AG08395 (cell line): ENCODE measurements at places on chromosomes 3 and 15.

GRCh38 chr15:64651601-64652191, 123.7 kb downstream of the RBPMS2 start:
- DNase-seq = no peak

- DNase-seq = peak; percentile 14
These were observed 103.7 kb downstream of the RPLP1 start for GRCh38 chr15:69556344-69556743.

DNA sequence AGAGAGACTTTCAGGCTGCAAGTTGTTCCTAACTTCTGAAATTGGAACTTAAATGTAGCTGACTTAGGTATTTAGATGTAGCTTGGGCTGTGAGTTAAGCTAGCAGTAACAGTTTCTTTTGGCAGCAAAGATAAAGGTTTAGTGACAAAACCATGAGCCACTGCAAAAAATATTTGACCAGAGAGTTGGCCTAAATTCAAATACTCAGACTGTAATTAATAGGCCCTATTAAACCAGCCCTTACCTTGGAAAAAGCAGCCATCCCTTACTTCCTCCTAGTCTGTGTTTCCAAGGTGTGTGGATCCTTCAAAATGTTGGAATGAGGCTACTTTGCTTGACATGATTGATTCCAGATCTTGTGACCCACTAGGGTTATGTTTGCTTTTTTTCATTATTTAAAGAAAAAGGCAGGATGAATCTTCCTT, 8.2 kb downstream of the TPM1 start:
- DNase-seq = no peak

- DNase-seq = peak; percentile 26
These were observed 818.8 kb upstream of the LMCD1 start for GRCh38 chr3:7682822-7683229.

GRCh38 chr15:63048776-63049665, 6.5 kb downstream of the TPM1 start:
- DNase-seq = no peak

DNA sequence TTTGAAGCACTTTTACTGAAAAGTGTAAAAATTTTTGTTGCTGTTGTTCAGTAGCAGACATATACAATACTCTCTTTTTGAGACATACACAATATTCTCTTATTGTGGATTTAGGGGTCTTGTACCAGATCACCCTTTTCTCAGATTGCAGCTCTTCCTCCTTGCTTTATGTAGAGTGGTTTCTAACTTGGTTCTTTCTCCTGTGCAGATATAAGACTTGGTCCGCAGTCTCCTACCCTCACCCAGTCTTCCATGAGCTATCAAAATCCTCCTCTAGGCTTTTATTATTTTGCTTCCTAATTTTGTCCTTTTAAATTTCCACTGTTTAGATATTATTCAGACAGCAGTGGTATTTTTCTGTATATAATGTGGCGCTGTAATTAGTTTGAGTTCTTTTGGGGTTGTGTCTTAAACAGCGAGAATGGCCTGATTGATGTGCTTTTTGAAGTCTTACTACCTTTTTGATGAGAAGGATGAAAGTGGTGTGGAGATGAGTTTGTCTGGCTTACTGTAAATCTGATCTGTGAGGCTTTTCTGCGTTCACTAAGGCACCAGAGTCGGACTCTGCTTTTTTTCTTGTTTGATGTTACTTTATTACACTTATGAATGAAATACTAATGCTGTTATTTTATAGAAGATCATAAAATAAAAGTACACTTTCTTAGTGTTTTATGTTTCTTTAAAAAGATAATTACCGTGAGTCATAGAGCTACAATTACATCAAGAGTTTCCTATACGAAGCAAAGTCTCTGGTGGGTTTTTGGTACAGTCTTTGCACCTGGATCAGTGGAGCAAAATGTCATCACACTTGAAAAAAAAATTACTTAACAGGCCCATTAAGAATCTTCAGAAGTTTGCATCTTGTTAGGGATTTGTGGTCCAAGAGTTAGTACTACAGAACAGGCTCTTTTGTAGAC, 27.8 kb downstream of the FNDC3B start:
- DNase-seq = no peak

DNA sequence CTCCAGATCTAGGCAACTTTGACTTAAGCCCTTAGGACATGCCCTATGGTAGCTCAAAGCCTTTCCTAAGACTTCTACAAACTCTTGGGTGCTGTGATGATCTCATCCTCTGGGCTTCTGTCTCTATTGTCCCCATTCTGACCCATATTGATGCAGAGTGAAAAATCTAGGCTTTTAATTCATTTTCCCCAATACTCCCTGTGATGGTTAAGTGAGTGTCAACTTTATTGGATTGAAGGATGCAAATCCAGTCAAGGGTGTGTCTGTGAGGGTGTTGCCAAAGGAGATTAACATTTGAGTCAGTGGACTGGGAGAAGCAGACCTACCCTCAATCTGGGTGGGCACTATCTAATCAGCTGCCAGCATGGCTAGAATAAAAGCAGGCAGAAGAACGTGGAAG, 97.3 kb upstream of the NUDT16 start:
- DNase-seq = no peak

DNA sequence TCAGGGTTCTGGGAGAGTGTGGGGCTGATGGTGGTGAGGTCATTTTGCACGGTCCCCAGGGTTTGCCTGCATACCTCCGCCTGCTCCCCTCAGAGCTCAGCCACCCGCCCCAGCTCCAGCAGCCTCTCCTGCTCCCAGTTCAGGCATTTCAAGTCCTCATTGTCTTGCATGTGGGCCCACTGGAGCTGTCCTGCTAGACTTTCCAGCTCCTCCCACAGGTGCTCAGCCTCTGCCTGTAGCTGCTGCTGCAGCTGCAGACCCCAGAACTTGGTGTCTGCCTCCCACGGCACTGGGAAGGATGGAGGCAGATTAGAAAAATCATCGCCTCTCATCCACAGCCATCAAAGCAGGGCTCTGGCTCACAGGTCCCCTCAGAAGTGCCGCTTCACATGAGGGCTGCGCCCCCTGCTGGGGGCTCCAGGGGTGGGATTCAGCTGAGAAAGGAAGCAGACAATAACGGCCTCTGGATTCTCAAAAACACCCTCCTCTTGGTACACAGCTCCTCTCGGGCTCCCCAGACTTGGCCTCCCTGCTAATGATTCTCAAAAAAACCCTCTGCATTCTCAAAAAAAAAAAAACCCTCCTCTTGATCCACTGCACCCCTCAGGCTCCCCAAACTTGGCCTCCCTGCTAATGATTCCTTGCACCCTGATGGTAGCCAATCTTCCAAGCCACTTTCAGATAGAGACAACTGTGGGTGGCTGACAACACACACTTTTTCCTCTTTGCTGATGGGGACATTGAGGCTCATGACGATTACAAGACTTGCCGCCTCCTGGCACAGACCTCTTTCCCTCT, 89.3 kb upstream of the C2CD4B start:
- DNase-seq = peak; percentile 64

GRCh38 chr3:13277196-13277813, 142.8 kb downstream of the NUP210 start:
- DNase-seq = no peak

DNA sequence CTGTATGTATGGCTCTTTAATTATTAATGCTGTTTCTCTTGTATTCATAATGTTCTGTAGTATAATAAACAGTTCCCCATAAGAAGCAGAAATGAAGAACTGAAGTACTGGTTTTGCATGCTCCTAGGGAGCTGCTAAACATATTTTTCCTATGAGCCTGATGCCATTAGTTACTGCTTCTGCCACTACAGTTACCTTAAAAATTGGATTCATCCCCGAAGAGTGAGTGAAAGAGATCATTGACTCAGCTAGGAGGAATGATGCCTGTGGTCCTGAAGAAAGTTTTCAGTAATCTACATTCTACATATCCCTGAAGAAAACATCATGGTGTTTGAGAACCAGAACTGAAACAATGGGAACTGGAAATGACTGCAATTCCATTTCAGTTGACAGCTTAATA, 37.1 kb upstream of the ST3GAL6 start:
- peak; percentile 19 for DNase-seq

- DNase-seq = no peak
These were observed 24.6 kb downstream of the HLTF start for GRCh38 chr3:149061776-149062175.

- DNase-seq = no peak
These were observed 17.7 kb upstream of the SLC6A1 start for GRCh38 chr3:10974746-10975375.

DNA sequence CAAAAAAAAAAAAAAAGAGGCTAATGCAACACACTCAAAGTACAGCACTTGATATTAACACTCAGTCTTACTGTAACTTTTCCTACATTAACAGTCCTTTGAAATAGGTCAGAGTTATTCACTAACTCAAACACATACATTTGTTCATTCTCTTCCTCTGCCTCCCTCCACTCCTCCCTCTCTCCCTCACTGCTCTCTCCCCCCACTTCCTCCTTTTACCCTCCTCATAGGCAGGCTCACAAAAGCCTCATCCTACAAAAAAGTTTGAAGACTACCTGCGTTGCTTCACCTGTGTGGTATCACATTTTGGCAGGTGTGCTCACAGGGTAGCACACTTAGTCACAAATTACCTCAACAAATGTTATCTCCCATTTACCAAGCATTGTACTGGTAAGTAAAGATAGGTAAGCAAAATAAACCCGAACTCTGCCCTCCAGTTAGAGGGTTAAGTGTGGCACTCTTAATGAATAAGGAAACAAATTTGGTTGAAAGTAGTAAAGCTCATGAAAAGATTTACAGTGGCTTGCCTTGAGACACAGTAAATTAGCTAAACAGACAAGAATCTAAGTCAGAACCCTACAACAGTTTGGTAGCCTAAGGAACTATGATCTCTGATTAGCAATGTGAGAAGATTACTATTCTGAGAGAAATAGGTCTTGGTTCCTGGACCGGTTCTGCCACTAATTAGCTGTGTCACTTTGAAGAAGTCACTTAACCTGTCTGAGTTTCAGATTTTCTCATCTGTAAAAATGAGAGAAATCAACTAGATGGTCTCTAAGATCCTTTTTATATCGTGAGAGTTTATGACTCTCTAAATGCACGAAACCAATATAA, 151.0 kb upstream of the MLF1 start:
- no peak for DNase-seq

DNA sequence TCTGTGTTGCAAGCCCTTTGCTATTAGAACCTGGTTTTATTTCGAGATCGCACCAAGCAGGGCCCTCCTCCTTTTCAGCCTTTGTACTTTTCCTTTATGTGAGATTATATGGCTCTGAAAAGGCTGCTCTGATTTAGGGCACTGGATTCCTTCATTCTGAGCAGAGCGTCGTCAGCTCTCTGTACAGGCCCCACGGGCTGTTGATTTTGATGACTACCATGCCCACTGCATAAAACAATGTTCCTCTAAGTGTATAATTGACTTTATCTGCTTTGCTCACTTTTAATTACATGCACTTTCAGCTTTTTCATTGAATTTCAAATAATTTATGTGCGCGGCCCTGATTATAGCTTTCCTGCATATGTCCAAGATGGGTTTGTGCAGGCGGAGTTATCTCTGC, 4.4 kb upstream of the PSMD6 start:
- DNase-seq = no peak

DNA sequence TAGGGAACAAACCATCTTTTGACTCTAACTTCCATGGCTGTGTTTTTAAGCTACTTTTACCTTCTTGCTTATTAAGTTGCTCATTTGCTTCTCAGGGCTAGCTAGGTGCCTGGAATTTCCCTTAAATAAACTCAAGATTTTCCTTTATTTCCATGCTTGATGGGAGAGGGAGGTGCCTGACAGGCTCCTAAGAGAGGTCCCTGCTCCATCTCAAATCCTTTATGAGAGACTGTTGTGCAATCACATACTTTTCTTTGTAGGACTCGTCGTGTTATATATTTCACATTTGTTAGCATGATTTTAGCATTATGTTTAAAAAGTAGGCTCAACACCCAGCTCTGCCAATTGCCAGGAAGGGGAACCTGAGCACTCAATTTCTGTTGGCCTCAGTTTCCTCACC, 95.7 kb downstream of the SAMMSON start:
- DNase-seq = no peak

- DNase-seq = no peak
These were observed 277.0 kb upstream of the PLSCR5 start for GRCh38 chr3:146881966-146882760.

DNA sequence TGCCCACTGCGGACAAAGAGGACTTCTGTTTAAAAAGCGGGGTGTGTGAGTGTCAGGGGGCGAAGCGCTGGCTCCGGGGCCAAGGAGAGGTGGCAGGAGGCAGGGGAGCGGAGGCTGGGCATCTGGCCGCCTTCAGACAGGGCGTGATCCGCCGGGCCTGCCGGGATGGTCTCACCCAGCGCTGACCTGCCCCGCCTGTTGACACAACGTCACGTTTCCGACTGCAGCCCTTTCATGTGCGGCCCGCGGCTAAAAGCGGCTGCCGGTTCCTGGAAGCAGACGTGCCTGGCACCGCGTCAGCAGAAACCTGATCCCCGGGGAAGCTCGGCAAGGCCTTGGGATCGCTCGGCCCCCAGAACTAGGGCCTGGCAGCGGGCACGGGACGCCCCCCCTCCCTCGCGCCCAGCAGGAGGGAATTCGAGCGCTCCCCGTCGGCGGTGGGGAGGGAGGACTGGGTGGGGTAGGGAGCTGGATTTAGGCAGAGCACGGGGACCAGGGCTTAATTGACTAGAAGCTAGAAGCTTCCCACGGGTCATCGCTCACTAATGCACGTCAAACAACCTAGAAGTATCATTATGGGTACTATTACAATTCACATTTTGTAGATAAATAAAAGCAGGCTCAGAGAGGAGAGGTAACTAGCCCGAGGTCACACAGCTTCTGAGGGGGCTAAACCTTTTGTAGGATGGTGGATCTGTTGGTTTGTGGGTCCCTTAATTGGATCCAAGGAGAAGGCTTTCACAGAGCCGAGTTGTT, 7.7 kb downstream of the BHLHE40 start:
- peak; percentile 87 for DNase-seq

DNA sequence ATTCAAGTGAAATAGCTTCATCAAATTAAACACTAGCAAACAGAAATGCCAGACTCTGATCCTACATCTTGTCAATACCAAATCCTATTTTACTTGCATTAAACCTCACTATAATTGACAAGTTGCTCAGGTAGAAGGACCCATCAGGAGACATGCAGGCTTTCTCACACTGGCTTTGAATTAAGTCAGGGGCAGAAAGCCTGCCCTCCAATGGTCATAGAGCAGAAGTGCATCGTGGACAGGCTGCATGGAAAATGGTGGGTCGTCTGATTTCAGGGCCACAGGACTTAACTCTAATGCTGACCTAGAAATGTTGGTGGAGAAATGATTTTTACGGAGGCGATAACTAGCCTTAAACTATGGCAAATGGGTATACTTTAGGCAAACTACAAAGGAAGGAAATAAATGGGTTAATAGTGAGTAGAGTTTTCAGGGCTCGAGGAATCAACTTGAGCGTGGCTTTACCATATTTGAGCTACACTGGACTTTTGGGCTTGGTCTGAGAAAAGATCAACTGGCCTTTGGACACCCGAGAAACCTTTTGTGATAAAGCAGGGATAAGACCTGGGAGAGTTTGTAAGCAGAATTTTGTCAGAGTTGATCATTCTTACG, 283.9 kb downstream of the GRM7 start:
- no peak for DNase-seq

DNA sequence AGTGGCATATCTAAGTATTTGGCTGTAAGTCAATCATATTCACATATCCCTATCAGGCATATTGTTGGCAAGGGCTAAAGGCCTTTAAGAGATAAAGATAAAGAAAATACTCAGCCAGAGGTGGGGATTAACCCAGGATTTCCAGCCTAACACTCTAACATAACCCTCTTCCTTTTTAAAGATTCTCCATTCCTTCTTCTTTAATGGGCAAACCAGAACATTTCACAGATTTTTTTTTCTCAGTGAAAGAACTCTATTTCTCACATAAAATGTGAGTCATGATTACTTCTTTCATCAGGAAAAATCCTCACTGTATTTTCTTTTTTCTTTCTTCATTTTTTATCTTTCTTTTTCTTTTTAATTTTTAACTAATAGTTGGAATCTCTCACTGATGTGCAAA, 200.4 kb downstream of the NR1D2 start:
- DNase-seq = peak; percentile 19

GRCh38 chr3:45907769-45908705, 21.7 kb downstream of the CCR9 start:
- peak; percentile 74 for DNase-seq
